ENCODE measurements at places on chromosomes 16 and 17.

DNA sequence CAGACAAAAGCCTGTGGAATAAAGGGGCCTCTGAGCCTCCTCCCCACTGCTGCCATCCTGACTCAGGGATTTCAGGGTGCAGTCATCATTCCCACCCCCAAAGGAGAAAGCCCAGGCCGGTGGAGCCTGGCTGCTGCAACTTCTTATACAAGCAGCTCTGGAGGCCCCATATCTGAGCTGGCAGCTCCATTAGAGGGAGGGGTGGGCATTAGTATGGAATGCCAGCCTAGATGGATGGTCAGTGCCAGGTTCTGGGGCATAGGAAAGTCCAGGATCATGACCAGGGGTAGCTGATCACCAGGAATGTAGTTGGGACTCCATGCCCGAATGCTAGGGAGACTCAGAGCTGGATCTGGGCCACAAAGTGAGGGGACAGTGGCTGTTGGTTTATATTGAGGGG lies 581.0 kb downstream of the KCNJ18 start:
- DNase-seq = no peak

DNA sequence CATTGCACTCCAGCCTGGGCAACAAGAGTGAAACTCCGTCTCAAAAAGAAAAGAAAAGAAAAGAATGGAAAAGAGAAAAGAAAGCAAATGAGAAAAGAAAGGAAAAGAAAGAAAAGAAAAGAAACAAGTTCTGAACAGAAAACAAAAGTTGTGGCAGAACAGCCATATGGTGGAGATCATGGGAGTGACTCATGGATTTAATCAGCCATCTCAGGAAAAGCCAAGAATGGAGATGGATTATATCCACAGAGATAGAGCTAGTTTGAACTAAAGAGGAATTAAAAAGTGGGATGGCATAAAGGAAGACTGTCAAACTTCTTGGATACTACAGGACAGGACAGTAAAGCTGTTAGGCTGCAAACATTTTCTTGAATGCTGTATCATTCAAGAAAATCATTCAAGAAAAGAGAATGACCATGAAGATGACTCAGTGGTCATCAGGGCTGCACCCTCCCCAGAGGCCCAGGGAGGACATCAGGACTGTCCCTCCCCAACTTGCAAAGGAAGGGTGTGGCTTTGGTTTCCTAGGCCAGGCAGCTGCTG lies 120.6 kb downstream of the USP22 start:
- no peak for DNase-seq

- DNase-seq = no peak
These were observed 128.4 kb upstream of the TNRC6C start for GRCh38 chr17:77829843-77830799.

GRCh38 chr16:87457061-87457611 lies 35.7 kb downstream of the ZCCHC14 start:
- DNase-seq = no peak

DNA sequence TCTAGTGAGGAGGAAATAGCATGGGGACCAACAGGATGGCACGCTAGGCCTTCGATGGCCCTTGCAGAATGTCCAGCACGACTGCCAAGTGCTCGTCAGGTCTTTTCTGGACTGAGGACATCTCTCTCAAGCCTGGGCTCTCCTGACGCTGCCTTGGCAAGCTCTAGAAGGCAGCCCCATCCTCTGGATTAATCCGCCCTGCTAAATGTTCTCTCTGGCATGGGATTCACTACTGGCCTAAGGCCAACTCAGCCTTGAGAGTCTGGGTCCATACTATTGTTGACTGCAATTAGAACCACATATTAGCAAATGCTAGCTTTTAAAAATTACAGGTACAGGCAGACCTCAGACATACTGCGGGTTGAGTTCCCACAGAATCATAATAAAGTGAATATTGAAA lies 2.5 kb upstream of the CEP295NL start:
- no peak for DNase-seq
